A549 (cell line): ENCODE measurements at places on chromosomes 2 and 18. TPM values are rescaled to one million over a fixed set of nuclear protein-coding genes. Genes with fewer than 3 reads are reported as not detected.

Gene MYO5B
- 6.4 to 9.4 TPM (median 6.9 TPM) in 3 replicates for polyA plus RNA-seq

Gene LRP1B
- polyA plus RNA-seq: not detected in 3 replicates

Gene RGPD6
- polyA plus RNA-seq: 2.8 to 5.6 TPM (median 3.1 TPM) in 3 replicates

Gene FBXO15
- polyA plus RNA-seq: 0.83 to 1.4 TPM (median 1.3 TPM) in 3 replicates

Gene NEU2
- polyA plus RNA-seq: not detected in 3 replicates

Gene FBXO36
- 2.0 to 2.1 TPM (median 2.0 TPM) in 3 replicates for polyA plus RNA-seq

DNA sequence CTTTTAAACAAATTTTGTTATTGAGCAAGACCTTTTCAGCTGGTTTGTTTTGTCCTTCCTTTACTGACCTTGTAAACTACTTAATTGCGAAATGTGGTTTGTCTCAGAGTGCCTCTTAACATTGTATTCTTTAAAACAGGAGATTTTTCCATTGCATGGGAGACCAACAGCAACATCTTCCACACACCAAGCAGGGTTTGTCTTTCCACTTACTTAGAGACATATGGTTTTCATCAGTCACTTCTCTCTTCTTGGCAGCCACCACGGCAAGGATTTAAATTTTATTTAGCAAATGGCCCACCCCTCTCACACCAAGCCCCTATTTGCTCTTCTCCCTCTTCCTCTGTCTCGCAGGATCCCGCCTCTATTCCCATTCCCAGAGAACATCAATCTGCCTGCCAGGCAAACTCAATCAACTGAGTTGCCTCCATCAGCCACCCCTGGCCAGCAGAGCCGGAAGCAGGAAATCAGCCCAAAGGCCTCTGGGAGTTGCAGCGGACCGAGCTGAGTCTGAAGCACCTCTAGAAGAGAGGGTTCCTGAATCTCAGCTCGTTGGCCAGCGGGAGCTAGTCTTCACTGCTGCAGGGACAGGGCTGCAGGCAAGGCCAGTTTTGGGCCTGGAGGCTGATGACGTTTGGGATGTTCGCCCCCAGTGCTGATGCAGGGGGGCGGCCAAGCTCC is 11.3 kb upstream of the CIB4 start:
- no peak for DNase-seq

DNA sequence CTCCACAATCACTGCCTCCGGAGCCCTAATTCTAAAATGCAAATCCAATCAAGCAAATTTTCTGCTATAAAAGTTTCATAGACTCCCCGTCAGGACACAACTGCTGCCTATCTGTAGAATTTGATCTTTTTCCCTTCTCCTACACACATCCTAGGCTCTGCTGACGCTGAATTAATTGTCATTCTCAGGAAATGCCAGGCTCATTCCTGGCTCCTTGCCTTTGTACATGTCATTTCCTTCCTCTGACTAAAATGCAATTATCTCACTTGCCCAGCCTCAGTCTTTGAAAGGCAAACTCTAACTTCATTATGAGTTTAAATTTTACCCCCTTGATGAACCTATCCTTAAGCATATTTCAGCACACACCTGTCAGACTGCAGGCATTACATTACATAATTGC is 844.9 kb upstream of the CRIM1 start:
- no peak for DNase-seq

DNA sequence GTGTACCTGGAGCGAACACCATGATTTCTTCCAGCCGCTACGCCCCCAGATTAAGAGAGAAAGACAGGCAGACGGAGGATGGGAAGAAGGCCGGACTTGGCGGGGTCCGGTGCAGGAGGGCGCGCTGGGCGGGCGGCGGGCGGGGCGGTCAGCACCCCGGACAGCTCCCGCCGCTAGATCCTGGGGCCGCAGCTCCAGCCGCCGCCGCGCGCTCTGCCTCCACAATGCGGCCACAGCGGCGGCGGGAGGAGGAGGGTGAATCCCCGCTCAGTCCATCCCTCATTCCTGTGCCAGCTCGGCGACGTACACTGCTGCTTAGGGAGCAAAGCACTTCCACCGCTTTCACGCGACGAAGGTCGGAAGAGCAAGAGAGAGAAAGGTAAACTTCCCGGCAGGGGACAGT is at the start of gene AKAIN1:
AKAIN1 (minus strand) TSS at position 226 of the 403 bp plus-strand sequence; CDS start at position 22, 204 bp downstream.
- DNase-seq: peak; percentile 0

- DNase-seq: no peak
Observed at GRCh38 chr2:160325418-160325817, 125.3 kb upstream of the ITGB6 start.

GRCh38 chr2:223019390-223019930 is 32.5 kb upstream of the KCNE4 start:
- DNase-seq: no peak

DNA sequence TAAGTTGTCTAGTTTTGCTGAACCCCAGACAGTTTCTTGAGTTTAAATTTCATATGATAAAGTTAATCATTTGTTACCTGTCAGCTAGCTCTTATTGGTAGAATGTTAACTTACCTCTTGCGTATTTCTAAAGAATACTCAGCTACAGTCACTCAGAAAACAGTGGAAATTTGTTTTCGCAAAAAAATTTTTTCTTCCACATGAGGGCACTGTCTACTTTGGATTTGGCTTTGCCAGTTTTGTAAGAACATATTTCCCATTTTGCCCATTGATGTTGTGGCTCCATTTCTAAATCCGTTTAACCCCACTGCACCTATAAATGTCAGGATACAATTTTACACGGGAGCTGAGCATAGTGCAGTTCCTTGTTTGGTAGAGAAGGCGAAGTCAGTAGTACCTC is 19.1 kb upstream of the GCFC2 start:
- DNase-seq: no peak

GRCh38 chr2:233387667-233388528 is 33.6 kb downstream of the DGKD start:
- peak; percentile 66 for DNase-seq

DNA sequence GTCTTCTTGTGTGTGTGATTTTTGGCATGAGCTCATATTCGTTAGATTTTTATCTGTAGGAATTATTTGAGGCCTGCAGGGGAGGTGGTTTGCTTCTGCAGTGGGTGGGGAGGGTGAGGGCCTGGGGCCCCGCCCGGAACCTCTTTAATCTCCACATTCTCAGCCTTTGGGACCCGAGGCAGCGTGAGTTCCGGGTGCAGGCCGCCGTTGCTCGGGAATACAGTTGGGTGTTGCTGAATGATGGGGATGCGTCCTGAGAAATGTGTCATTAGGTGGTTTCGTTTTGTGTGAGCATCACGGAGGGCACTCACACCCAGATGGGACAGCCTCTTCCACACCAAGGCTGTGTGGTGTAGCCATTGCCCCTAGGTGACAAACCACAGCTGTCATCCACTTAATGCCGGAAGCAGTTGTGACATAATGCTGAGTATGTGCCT is 13.7 kb upstream of the GAL3ST2 start:
- DNase-seq: no peak

DNA sequence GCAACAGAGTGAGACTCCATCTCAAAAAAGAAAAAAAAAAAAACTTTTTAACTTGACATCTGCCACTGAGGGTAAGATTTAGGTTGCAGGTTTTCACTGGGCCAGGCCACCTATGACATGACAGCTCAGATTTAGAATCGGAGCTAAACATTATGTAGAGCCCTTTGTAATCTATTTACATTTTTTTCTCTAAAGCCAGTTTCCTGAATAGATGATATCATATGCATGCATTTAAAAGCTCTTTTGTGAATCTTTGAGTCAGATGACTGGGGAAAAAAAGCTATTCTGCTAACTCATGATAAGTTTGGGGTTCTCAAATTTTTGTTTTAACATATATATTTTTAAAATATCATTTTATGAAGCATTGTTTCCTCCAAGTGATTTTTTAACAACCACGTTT is 21.3 kb downstream of the PRKAG3 start:
- DNase-seq: no peak

DNA sequence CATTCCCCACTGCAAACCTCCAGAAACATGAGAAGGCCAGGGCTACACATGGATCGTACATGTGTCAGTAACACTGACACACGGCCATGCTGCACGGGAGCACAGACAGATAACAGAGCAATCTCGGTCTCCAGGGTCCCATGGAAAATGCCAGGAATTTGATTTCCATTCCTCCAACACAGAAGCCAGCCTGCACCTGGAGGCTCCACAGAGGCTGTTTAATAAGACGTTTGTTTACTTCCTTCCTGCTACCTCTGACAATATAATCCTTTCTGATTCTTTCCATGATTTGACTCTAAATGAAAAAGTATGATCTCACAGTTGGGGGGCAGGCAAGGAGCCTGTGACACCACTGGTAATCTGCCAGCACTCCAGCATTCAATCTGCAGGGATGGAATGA is 210.9 kb upstream of the DDX18 start:
- no peak for DNase-seq

GRCh38 chr18:7512348-7512747 is 54.8 kb upstream of the PTPRM start:
- DNase-seq: no peak

DNA sequence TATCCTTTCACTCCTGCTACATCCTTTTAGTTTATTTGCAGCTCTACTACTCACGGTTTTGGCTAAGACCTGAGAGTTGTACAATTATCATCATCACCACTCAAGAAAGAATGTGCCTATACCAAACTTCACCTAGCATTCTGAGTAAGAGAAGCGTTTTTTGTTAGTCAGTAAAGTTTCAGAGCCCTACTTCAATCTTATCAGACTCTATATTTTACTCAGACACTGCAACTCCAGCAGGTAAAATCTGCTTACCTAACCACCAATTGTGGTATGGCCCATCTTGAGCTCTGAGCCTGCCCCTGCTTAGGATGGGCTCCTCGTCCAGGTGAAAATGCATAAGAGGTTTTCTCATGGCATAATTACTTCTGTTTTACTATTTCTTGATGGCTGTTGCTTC is 37.1 kb downstream of the ICOS start:
- DNase-seq: no peak

- DNase-seq: no peak
Observed at GRCh38 chr2:79235135-79235534, 75.6 kb upstream of the REG3A start.

GRCh38 chr2:237967463-237967951 is 693 bp downstream of the UBE2F start:
- DNase-seq: no peak

- DNase-seq: no peak
Observed at GRCh38 chr18:26649193-26649543, 100.8 kb upstream of the KCTD1 start.

- no peak for DNase-seq
Observed at GRCh38 chr2:113278742-113279139, at the start of gene PAX8. Gene PAX8 (minus strand): TSS chr2:113278921. CDS start chr2:113278394, 527 bp downstream.

- no peak for DNase-seq
Observed at GRCh38 chr2:178523596-178524134, 43.4 kb downstream of the PLEKHA3 start.

DNA sequence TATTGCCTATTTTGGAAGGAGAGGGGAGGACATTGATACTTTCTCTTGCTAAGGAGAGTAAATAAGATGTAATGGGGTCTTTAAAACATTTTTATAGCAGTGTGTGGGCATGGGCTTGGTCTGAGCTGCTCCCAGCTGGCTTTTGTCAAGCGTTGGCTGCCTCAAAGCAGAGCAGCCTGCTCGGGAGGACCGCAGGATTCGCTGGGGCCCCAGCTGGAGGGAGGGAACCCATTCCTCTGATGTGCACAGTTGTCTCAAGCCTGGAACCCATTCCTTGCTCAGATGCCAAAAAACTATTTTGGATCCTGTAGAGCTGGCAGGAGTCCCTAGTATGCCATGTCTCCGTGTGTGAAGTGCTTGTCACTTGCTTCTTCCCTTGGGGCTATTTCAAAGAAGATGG is 59.4 kb upstream of the RMDN2 start:
- no peak for DNase-seq

- DNase-seq: no peak
Observed at GRCh38 chr18:9108911-9109310, 6.4 kb downstream of the NDUFV2 start.
